ENCODE measurements at places on chromosomes 1 and 21.

DNA sequence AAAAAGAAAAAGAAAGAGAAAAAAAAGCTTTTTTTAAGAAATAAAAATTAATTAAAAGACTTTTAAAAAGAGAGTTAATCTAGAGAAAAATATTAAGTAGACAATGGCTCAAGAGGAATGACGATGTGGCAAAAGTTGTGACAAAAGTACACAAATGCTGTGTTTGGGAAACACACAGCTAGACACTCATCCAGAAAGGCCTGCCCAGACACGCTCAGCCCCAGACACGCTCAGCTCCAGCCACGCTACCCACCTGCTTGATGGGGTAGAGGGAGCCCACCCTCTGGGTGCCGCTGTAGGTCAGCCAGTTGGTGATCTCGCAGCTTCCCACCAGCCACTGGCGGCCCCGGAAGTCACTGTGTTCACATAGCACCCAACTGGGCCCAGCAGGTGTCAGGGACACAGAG, 10.2 kb downstream of the CD52 start:
- no peak for DNase-seq

DNA sequence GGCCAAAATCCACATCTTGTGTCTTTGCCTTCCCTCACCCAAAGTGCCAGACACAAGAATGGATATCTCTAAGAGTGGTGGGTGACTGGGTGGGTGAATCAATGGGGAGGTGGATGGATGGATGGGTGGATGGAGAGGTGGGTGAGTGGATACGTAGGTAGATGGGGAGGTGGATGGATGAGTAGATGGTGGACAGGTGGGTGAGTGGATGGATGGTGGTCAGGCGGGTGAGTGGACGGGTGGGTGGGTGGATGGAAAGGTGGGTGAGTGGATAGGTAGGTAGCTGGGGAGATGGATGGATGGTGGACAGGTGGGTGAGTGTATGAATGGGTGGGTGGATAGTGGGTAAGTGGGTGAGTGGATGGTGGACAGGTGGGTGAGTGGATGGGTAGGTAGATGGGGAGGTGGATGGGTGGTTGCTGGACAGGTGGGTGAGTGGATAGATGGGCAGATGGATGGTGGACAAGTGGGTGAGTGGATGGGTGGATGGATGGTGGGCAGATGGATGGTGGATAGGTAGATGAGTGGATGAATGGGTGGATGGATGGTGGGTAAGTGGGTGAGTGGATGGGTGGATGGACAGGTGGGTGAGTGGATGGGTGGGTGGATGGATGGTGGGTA, 34.2 kb downstream of the SLC19A1 start:
- DNase-seq = no peak

DNA sequence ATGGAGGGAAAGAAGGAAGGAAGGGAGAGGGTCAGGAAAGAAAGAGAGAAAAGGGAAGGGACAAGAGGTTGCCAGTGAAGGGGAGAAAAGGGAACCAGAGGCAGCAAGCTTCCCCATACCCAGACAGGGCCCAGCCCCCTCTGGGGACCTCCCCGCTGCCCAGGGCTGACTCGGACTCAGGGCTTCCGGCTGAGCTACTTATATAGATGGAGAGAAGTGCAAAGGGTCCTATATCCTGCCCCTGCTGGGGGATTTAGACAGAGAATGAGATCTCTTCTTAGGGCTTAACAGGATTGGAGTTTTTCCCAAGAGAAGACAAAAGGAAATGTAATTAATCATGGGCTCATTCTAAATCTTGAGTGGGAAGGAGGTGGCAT, at the start of gene ETV3L:
Gene ETV3L (minus strand): TSS at position 176 of the 377 bp plus-strand sequence. CDS start 285 bp downstream, outside the sequence.
- DNase-seq = no peak

- DNase-seq = no peak
Observed at GRCh38 chr1:64886877-64887276, 79.5 kb downstream of the JAK1 start.

GRCh38 chr1:52294580-52294979, 71.4 kb downstream of the CC2D1B start:
- DNase-seq = no peak

GRCh38 chr1:234114648-234115307, 210.3 kb downstream of the SLC35F3 start:
- no peak for DNase-seq

DNA sequence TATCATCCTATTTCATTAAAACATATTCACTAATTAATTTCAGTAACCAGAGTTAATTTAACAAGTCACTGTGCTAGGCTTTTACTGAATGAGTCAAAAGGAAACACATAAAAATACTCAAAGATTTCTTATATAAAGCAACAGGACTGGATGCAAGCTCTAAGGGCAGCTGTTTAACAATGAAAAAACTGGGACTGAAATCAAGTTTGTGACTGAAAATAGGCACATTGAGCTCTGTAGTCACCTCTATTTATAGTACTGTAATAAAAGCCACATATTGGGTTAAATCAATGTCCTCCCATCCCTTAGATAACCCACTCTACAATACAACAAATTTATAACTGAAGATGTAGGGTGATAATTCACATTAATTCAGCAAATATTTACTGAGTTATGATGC, 52.4 kb downstream of the SMYD3 start:
- DNase-seq = no peak

- no peak for DNase-seq
Observed at GRCh38 chr1:246418565-246419312, 88.3 kb downstream of the SMYD3 start.

DNA sequence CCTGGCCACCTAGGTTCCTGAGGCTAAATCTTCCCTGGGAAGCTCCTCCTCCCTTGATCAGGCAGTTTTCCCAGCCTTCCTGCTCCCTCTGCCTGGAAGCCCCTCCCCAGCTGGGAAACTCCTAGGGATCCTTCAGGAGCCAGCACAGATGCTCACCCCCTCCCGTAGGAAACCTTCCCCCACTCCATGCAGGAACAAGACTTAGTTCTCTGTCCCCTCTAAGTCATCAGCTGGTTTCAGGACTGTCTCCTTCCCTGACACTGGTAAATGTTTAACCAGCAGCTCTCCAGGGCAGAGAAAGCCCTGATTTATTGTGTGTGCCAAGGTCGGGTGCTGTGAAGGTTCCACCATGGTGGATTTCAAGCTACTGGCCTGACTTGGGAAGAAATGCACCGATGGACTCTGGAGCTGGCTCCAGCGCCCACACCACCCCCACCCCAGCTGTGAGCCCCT, 25.0 kb downstream of the TTC39A start:
- DNase-seq = no peak

DNA sequence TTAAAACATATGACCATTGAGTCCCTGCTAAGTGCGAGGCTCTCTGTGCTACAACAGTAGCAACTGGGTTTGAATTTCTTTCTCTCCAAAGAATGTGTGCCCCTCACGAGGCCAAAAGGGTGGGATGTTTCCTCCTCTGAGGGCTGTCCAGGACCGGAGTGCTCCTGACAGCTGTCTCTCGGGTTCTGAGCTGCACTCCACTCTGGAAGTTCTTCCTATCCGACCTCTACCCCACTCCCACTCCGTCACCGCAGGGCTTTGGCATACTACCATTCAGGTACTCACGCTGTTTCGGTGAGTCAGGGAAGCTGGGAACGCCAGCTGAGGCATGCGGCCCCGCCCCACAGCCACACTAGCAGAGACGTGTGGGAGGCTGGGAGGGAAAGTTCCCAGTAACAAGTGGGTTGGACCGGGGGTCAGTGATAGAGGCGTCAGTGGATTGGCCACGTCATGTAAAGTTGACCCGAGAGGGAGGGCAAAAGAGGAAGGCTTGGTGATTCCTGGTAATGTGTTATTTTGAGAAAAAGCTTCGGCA, 705 bp upstream of the SLC50A1 start:
- DNase-seq = peak; percentile 64

- no peak for DNase-seq
Observed at GRCh38 chr1:245158913-245159312, 4.1 kb downstream of the KIF26B start.

GRCh38 chr1:113094506-113094905, 21.5 kb downstream of the LRIG2 start:
- no peak for DNase-seq

- no peak for DNase-seq
Observed at GRCh38 chr1:247111700-247112478, 7.7 kb upstream of the ZNF669 start.

DNA sequence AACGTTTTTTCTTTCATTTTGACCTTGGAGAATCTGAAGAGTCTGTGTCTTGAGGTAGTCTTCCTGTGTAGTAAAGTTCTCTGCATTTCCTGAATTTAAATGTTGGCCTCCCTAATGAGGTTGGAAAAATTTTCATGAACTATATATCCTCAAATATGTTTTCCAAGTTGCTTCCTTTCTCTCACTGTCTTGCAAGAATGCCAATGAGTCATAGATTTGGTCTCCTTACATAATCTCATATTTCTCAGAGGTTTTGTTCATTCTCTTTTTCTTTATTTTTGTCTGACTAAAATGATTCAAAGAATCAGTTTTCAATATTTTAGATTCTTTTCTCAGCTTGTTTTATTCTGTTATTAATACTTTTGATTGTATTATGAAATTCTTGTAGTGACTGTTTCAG, 87.6 kb downstream of the DRAM2 start:
- no peak for DNase-seq

GRCh38 chr1:11030865-11031264, 16.2 kb downstream of the MASP2 start:
- DNase-seq = no peak

DNA sequence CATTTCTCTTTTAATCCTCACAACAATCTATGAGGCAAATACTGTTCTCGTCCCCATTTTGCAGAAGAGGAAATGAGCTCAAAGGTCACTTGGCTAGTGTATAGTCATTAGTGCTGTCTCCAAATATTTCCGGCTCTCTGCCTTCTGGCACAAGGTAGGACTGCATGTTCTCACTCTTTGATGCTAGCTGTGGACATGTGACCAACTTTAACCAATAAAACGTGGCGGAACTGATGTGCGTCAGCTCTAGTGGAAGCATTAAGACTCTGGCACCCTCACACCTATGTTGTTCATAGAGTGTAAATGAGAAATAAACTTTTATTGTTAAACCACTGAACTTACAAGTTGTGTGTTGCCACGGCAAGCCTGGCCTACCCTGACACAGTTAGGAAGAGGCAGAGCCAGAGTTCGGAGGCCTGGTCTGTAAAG, 5.0 kb upstream of the KIF21B start:
- no peak for DNase-seq

DNA sequence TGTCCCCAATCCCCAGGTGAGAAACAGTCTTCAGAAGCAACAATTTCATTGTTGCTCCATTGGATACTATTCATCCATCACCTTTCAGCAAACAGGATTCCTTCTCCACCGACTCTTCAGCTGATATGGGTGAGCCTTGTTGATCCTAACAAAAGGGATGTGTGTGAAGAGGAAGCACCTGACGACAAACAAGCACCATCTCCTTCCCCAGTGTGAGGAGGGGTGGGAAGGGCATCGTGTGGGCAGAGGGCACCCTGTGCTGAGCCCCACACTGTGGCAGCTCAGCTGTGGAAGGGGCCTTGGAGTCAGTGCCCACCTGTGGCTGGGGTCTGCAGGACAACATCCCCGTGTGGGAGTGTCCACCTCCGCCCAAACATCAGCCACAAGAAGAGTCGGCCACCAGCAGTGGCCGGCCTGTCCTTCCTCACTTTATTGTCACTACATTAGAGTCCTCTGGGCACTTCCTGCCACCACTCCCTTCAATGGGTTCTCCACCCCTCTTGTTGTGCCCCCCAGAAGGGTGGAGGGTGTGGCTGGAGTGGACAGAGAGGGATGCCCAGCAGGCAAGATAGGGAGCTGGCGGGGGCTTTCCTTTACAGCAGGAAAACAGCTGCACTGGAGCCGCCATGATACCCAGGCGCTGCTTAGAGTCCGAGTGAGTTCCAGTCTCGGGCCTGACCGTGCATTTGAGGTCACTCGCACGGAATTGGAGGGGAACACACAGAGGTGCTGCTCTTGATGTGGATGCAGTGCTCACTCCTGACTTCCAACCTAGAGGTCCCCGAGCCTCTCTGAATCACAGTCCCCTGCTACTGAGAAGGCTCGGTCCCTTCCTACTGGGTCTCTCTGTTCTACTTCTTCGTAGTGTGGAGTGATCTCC, 40.9 kb downstream of the VPS26C start:
- no peak for DNase-seq

- DNase-seq = no peak
Observed at GRCh38 chr1:229572286-229572685, 13.8 kb upstream of the ABCB10 start.

DNA sequence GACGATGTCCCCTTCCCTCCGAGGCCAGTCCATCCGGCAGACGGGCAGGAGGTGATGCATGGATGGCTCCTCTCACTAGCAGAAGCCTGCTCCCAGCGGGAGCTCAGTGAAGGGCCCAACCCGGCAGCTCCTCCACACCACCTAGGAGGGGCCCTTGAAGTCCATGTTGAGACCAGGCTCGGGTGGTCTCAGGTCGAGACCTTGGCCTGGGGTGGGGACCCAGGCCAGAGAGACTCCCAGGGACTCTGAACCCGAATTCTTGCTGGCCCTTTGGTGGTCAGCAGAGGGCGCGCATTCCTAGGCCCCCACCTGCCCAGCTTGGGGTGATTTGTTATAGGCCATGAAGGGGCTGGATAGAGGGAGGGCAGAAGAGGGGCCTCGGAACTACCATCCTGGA, 642 bp upstream of the NT5C1A start:
- no peak for DNase-seq

- DNase-seq = no peak
Observed at GRCh38 chr1:207218512-207219362, 102.7 kb upstream of the CD55 start.

- no peak for DNase-seq
Observed at GRCh38 chr1:19903621-19904020, 19.8 kb downstream of the PLA2G2E start.

GRCh38 chr1:214842856-214843255, 239.7 kb upstream of the KCNK2 start:
- no peak for DNase-seq

DNA sequence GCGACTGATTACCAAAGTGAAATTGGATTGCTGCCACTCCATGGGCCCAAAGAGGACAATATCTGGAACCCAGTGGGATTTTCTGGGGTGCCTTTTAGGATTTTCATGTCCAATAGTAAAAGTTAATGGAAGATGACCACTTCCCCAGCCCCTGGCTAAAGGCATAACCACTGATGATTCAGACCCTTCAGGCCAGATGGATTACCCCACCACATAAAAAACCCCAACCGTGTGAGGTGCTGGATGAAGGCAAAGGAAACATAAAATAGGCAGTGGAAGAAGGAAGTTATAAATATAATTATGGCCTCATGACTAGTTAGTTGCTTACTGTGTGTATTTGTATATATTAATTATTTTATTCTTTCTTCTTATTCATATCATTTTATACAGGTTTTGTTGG, 40.2 kb upstream of the IL10 start:
- DNase-seq = no peak

DNA sequence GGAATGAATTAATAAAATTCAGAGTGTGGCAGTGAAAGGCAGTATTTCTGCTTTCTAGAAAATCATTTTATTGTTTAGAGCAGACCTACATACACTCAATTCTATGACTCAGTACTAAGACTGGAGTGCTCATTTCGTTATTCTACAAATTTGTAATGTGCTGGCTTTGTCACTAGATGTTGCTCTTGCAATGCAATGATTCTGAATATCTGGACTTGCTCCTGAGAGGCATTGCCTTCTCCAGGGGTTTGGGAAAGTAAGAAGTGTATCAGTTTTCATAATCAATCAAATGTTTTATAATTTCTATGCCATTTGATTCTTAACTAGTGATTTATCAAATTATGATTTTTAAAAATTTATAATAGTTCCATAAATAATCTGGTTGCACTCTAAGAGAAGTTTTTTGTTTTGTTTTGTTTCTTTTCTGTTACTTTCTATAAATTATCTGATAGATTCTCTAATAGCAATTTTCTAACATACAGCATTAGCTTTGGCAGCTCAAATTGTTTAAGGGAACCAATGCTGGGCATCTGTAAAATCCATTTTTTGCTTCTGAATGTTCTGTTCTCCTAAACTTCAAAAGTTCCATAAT, 280.5 kb upstream of the SGIP1 start:
- DNase-seq = no peak

- DNase-seq = no peak
Observed at GRCh38 chr1:223330466-223330865, 33.5 kb downstream of the SUSD4 start.

Measured in activated CD4-positive, alpha-beta T cell treated with anti-CD3 and anti-CD28 coated beads for 24 hours (primary cell).